ENCODE measurements at places on chromosomes 7 and 10.
A peak's percentile ranks its signal among the peaks of the same experiment; 100 is the strongest.

DNA sequence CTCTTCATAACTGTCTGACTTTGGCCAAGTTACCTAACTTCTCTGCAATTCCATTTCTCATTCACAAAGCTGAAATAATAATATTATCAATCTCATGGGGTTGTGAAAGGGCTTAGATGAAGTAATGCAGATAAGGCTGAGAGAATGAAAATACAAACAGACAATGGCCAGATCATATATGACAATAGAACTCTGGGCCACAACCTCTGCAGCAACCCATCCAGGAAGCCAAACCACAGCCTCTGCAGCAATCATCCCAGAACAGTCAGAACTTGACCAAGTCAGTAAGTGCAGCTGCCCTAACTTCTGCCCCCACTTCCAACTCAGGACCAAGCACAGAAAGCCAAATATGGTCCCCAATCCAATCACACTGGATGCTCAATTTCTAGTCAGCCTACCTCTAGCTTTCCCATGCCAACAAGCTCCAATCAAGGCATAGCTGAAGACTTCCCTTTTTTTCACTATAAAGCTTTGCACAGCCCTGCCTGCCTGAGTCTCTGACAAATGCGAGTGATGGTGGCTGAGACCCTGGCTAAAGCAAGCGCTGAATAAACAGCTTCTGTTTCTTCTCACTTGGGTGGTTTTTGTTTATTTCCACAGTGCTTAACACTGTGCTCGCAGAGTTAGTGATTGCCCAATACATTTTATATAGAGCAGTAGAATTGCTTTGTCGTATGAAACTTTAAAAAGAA lies 34.8 kb upstream of the TNPO3 start:
- DNase-seq, result peak; percentile 27

- no peak for DNase-seq
These were observed 16.4 kb downstream of the TBXAS1 start for GRCh38 chr7:139845443-139845805.

DNA sequence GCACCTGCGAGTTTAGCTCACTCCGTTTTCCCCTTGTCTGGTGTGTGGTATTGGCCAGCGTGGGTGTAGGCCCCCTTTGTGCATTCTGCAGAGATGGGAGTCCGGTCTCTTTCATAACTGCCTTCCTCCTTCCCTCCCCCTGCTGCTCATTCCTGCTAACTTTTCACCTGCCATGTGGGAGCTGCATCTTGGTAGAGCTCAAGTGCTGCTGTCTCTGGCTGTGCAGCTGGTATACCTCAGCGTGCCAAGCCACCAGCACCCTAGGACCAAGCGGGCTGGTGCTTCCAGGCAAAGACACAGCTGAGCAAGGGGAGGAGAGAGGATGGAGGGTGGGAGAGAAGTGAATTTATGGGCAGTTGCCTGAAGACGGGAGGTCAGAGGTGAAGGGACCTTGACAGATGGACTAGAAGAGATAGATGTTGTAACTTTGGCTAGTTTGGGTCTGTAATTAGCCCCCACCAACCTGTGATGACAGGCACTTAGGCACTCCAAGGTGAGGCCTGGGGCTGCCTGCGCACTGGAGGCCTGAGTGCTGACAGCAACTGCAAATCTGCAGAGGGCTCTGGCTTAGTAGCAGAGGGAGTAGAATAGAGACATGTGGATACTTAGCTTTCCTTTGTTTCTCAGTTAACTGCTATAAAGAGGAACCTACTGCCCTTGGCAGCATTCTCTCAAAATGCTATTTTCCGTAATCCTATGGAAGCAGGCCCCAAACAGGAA lies 148.8 kb upstream of the AGK start:
- DNase-seq, result no peak

GRCh38 chr7:137577184-137577583 lies 233.7 kb upstream of the PTN start:
- no peak for DNase-seq

- DNase-seq, result no peak
These were observed 44.9 kb upstream of the KCNMA1 start for GRCh38 chr10:77682393-77683087.

- DNase-seq, result peak; percentile 74
These were observed 28.1 kb downstream of the SLIT1 start for GRCh38 chr10:97157578-97158095.
